ENCODE measurements at places on chromosomes 4 and X.

DNA sequence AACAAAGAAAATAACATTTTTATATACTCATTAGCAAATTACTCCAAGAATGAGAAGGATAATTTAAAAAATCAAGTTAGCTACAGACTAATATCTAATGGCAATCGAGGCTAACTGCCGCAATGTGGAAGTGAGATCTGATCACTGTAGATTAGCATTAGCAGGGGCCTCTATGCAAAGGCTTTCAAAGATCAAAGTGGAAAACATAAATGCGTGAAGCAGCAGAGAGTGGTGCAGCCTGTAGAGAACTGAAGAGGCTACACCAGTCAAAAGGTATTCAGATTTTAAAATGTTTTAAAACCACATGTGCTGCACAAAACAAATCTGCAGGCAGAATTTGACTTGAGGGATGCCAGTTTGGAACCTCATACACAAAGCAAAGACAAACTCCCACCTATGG, 24.0 kb upstream of the RAP1GDS1 start:
- DNase-seq = no peak

GRCh38 chrX:104135677-104136076, 21.1 kb downstream of the SLC25A53 start:
- DNase-seq = no peak

DNA sequence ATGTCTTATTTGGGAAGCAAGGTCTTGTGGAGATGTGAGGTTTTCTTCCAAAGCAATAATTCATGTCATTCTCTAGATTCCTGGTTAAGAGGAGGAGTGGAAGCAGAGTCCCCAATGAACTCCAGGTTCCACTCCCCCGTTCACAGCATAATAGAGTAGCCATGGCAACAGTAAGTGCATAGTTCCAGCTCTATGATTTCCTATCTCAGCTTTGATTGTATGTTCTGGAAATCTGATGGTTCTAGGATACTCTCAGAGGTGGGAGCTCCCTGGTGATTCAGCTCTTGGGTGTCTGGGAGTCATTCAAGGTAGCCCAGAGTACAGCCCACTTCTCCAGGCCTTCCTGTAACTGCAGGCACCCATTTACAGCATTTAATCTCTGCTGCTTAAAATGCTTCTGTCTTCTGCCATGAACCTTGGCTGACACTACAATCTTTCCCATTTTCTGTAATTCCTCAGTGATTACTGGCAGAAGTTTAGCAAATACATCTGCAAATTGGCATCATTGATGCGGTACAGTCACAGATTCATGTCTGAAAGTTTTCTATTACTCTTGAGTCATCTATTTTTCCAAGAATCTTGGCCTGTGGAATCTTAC, 242.0 kb downstream of the MAPK10 start:
- DNase-seq = no peak

- no peak for DNase-seq
Measured at GRCh38 chrX:107713543-107714205, 61.9 kb downstream of the TSC22D3 start.

DNA sequence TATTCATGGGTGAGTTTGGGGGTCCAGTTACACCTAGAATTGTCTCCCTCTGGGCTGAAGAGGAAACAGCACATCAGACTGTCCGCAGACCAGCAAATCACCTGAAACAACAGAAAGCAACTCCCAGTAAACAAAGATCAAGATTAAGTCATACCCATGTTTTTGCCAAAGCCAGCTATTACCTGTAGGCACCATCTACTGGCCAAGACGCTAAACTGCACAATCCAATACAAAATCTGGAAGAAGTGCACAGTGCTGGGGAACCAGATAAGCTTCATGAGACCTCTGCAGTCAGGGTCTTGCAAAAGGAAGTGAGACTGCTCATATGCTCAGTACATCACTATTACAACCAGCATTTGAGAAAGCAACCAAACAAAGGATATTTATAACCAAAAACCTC, 157.5 kb upstream of the ITM2A start:
- DNase-seq = no peak

DNA sequence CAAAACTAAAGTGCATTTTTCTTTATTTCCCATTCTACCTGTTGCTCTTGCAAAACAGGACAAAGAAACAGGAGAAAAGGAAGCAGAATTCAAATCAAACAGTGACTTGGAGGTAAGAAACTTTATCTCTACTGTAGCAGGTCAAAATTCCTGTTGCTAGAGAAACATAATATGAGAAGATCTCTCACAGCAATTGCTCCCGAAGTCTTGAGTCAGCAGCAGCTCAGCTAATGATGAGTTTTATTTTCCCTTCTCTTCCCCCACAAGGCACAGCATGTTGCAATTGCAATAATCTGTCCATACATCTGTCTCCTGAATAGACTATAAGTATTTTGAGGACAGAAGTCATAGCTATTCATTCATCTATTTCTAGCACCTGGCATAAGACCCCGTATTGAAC, 112.7 kb downstream of the CLNK start:
- no peak for DNase-seq

- DNase-seq = no peak
Measured at GRCh38 chr4:27887646-27888045, 1027.0 kb downstream of the STIM2 start.

DNA sequence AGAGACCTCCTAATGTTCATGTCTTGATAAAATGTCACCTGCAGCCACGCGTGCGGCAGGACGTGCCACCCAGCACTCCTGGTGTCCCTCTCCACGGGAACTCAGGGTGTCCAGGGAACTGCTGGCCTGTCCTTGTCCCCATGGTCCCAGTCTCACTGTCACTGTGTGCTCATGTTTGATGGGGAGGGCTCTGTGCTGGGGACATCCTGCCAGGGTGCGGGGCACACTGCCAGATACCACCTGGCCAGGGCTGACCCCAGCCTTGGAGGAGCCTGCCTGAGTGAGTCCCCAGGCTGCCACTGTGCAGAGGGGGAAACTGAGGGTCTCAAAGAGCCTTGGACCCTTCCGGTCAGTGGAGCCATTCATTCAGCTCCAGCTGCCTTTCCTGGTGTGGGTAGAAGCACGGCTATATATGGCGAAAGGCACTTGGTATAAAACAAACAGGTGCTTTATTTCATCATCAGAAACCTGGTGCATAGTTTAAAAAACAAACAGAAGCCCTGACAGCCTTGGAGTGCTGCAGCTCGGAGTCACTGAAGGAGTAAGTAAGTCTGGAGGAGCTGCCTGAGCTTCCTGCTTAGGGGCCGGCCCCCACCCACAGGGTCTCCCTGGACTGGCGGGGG, 33.0 kb downstream of the NOP14 start:
- no peak for DNase-seq

- no peak for DNase-seq
Measured at GRCh38 chrX:132378281-132378680, 110.6 kb downstream of the MBNL3 start.

- no peak for DNase-seq
Measured at GRCh38 chr4:77158487-77158861, 1.5 kb downstream of the CCNG2 start.
